DMS53 (cell line): ENCODE measurements at places on chromosomes 3 and 15.

GRCh38 chr3:176937541-176937940, 259.7 kb downstream of the TBL1XR1 start:
- DNase-seq, result no peak

DNA sequence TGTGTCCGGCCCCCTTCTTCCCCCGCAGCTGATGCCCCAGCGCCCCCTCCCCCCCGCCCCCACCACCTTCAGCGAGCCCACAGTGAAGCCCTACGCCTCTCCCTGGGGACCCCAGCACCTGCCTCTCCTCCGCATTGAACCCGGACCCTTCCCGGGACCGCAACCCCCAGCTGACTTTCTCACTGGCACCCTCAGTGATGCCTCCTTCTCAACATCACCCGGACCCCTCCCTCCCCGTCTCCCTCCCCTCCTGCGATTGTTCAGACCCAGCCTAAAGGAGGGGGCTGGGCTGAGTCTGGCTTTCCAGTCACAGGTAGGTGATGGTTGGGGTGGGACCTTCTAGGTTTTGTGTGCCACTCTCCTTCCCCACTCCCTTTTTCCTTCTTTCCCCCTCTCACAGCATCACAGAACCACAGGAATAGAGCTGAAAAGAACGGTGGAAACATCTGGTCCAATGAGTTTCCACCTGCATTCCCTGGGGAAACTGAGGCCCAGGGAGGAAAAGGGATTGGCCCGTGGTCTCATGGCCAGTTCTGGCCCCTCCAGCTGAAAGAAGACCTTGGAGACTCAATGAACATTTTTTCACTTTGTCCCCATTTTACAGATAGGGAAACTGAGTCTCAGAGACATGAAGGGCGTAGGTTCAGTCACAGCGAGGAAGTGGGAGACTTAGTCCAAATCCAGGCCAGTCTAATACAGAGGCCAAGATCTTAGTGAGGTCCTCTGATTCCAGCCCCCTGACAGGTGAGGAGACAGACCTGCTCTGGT, 828 bp downstream of the CAND2 start:
- no peak for DNase-seq

DNA sequence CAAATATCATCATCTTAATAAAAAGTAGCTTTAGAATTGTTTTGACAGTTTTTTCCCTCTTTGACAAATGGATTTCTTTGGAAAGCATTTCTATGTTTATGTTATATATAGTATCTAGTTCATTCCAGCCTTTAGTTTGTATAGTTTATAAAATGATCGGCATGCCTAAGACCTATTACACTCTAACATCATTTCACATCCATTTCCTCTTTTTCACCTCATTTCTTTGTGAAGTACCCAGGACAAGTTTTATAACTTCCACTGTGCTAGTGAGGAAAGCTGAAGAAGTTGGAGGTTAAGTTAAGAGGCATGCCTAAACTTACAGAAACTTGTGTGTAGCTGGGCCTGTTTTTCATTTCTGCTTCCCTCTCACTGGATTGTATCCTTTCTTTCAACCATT, 178.4 kb downstream of the TP63 start:
- no peak for DNase-seq

- no peak for DNase-seq
Observed at GRCh38 chr3:12838179-12838965, 3.0 kb downstream of the RPL32 start.

- DNase-seq, result no peak
Observed at GRCh38 chr15:99442252-99442897, 123.4 kb upstream of the MEF2A start.

- no peak for DNase-seq
Observed at GRCh38 chr3:125431391-125431790, 56.3 kb upstream of the ZNF148 start.

DNA sequence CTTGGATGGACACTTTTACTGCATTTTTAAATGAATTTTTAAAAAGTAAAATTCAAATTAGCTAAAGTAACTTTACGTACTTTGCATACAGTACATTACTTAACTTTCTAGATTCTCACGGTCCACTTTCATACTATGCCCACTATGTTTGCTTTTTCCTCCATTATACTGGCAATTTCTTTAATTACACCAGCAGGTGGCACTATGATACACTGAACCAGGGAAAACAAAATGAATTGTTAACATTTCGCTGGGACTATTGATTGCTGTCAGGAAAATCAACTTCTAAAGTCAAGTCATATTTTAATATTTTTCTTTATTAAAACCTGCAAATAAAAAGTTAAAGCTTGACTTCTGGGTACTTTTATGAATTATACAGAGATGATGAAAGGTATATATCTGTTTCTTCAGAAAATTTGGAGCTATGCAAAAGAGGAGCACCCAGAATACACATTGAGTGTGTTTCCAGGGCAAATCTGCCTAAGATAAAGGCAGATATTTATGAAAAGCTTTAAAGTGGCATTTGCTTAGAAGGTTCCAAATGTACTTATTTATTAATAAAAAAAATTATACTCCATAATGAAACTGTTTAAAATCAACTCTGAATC, 21.8 kb upstream of the POU1F1 start:
- peak; percentile 33 for DNase-seq

DNA sequence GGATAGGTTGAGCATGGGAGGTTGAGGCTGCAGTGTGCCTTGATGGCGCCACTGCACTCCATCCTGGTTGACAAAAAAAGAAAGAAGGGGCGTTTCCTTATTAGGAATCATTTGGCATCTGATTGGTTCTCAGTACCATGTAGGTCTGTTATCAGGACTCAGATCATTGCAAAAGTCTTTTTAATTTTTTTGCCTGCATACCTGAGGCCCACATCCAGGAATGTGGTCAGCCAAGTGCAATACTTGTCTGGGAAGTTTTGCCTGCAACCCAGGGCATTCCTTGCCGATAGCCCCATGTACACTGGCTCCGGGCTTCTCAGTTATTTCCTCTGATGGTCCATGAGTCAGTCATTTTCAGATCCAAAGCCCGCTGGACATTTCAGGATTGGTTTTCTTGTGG, 50.1 kb upstream of the CRTC3 start:
- no peak for DNase-seq
